Neural crest cell (in vitro differentiated cells): ENCODE measurements at places on chromosomes 16 and 17.

DNA sequence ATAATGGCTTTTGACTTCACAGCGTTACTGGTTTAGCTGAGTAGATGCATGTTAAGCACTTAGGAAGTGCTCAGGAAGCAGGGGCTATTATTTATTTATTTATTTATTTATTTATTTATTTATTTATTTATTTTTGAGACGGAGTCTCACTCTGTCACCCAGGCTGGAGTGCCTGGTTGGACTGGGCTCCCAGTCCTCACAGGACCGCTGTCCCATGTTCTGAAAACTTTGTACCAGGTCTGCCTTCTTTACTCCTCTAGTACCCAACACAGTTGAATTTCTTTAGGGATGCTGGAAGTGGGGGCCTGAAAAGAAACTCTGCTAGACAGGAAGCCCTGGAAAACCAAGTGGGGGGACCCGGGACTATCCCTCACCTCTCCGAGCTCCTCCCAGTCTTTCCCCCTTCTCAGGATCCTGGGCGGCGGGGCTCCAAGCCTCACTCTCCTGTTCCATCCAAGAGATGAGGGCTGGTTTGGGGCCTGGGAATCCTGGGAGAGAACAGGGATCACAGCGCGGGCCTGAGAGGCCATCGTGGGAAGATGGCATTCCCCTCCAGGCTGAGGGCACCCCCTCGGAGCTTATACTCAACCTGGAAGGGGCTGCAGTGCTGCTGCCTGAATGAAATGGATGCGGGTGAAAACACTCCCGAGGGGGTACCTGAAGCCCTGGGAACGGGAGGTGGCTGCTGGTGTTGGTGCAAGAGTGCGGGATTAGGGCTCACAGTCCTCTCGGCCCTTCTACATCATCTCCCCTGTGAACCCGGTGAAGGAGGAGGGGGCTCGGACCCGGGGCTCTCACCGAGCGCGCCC, 674 bp downstream of the ZNF688 start:
- DNase-seq: peak; percentile 23

DNA sequence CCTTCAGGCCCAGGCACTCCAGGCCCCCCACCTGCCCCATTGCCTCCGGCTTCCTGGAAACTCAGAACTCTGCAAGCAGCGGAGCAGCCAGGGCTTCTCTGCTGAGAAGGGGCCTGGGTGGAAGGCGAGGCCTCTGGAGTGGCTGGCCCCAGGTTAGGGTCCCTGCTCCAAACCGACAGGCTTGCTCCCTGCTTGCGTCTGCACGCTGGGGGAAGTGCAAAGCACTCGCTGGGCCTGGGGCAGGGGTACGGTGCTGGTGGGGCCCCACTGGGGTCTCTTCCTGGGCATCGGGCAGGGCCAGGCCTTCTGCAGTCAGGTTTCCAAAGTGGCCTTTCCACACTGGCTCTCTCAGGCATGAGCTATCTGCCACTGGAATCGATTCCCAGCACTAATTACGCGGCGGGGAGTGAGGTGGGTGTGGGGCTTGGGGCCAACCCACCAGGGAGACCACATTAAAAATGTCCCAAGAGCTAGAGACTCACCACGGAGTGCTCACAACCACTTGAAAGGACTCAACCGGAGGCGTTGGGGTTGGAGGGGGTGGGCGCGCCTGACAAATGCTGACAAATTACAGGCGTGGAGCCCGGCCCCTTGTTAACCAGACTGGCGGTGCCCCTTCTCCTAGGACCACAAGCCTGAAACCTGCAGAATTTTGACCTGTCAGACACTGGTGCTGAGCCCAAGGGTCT, 17.9 kb downstream of the FAM83G start:
- no peak for DNase-seq

DNA sequence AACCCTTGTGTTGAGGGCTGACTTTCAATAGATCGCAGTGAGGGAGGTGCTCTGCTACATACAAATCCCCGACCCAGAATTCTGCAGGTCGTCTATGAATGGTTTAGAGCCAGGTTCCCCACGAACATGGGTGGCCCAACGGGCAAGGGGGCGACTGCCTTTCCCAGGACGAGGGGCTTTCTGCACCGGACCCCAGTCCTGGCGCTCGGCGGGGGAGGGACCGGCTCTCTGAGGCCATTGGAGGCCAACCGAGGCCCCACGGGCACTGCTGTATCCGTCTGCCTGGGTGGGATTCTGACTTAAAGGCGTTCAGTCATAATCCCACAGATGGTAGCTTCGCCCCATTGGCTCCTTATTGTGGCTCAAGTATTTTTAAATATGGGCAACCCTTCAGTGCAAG, 21.2 kb downstream of the SEC14L1 start:
- no peak for DNase-seq

- no peak for DNase-seq
Measured at GRCh38 chr16:4115949-4116318, 308 bp downstream of the ADCY9 start.

GRCh38 chr16:69929480-69929879, 21.7 kb upstream of the CLEC18A start:
- no peak for DNase-seq

DNA sequence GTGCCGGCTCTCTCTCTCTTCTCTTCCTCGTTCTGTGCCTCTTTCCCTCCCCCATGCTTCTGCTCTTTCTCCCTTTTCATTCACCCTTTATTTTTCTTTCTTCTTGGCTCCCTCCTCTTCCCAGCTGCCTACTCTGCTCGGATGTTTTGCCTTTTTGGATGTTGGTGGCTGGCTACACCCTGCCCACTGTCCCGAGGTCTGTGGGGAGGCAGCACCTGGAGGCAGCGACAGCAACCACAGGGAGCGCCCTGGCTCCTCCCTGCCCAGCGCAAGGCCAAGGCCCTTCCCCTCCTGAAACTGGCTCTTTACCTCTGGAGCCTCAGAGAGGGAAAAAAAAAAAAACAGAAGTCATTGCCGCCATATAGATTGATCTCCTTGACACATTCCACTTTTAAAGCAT, 20.0 kb downstream of the CLUAP1 start:
- no peak for DNase-seq

DNA sequence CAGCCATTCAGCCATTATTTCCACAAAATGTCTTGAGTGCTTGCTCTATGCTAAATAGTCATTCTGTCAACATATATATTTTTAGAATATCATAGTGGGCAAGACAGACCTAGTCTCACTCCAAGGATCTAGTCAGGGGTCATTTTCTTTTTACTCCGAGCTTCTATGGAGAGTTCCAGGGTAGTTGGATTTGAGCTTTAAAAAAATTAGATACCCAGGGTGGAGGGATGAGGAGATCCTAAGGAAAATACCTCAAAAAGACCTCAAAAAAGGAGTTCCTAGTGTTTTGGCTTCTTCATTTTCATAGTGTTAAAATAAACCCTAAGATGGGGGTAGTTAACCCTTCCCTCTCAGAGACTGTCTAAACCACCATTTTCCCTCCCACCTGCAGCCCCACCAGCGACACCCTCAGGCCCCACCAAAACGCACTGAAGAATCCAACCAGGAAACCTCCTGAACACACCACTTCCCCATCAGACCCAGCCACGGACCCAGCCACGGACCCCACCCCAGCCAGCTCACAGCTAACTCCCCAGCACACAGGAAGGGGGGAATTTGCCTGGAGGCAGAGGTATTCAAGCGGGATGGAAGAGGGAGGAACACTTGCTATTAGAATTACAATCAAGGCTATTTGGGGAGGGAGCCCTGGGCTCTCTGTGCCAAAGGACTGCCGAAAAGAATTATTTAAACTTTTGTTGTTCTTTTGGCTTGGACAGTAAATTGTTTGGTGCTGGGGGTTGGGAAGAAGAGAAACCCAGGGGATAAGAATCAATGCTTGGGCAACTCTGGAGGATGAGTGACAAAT, 2.2 kb downstream of the ETV4 start:
- DNase-seq: no peak

DNA sequence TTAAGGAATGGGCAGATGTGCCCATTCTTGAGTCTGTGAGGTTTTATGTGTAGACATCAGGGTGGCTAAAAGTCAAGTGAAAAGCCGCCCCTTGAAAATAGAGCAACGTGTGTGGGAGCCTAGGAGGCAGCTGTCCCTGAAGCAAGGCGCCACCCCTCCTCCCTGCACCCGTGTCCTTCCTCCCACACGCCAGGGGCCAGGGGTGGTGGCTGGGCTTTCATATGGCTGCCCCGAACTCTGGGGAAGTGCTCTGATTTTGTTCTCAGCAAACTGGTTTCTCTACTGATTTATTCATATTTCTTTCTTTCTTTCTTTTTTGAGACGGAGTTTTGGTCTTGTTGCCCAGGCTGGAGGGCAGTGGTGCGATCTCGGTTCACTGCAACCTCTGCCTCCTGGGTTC, 4.7 kb downstream of the ZNF750 start:
- no peak for DNase-seq

DNA sequence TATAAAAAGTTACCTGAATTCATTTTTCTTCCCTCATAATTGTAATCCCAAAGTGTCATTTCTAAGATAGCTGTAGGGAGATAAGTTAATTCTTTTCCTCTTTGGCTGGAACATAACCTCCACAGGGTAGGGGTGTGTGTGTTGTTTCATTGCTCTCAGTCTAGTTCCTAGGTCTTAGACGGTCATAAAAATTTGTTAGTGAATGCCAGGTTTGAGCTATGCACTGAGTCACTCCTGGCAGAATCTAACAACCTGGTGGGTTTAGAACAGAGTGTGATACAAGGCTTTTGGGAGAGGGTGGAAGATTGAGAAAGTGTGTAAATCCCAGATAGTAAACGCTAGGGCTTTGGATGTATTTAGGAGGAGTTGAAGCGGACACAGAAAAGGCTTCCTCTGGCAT, 894 bp upstream of the PHKG2 start:
- DNase-seq: no peak

DNA sequence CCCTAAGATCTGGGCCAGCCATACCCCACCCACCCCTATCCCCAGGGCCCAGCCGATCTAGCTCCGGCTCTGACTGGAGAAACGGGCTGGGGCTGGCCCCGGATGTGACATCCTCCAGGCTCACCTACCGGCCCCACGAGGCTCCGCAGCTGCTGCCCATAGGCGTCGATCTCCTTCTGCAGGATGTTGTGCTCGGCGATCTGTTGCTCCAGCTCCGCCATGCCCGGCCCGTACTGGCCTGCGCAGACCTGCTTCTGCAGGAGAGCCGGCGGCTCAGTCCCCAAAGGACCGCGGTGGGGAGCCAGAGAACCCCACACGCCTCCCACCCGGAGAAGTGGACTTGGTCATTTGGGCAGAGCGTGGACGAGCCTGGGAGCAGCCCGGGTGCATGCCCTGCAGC, 4.8 kb downstream of the EVPL start:
- no peak for DNase-seq

DNA sequence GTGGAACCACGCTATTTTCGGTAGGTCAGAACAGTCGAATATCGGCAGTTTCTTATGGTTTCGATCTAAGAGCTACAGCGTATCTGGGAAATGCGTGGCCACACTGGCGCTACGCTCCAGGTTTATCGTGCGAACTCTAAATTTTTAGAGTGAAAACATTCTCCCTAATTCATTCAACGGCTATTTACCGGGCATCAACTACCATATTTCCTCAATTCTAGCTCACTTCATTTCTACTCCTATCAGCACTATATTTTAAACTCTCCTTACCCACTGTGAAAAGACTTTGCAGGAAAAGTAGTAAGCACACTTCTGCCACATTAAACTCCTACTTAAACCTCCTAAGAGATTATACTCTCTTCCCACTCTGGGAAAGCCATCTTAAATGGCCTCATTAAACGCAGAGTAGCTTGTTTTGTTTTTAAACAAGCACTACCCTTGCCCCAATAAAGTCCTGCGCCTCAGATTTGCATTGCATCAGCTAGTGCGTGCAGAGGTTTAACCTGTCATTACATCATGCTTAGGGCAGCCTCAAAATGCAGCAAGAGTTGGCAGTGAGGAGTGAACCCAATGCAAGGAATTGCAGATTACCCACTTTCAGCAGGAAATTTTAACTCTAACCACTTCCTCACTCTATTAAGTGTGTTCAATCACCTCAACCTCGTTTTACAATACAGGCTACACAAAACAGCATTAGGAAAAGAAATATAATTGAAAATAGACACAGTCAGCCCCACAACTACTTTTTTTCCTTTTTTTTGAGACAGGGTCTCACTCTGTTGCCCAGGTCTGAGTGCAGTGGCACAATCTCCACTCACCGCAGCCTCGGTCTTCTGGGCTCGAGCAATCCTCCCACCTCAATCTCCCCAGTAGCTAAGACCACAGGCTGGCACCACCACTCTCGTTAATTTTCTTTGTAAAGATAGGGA, 18.8 kb downstream of the SIAH1 start:
- no peak for DNase-seq

DNA sequence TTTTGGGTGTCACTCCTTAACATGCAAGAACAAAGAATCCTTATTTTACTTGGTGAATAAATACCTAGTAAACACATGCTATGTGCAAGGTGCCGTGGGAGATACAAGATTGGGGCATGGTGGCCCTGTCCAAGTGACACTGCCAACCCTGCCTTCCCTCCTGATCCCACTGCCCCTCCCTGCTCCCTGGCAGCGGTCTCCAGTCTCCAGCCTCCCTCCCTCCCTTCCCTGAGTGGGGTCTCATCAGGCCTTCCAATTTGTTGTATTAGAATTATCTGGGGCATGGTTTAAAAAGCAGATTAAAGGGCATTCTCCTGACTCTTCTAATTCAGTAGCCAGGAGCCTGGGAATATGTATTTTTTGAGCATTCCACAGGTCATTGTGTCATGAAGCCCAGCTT, 12.5 kb upstream of the TMED6 start:
- no peak for DNase-seq

- DNase-seq: no peak
Measured at GRCh38 chr17:4375039-4375748, 8.7 kb upstream of the UBE2G1 start.

DNA sequence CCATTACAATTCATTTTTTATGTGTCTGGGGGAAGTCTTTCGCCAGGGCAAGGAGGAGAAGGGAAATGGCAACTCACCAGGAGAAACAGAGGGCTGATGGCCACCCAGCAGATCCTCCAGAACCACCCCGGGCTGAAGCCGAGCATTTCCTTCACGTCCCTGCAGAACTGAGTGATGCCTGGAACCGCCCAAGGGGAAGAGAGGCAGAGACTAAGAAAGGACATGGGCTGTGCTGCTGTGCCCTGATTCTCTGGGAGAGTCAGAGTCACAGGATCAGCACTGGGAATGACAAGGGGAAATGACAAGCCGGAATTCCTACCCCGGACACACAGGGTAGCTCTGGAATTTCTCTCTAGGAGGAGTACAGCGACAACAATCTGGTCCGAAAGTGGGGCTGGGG, 27.8 kb downstream of the SLC6A4 start:
- no peak for DNase-seq

GRCh38 chr17:2044263-2044894, 2.6 kb downstream of the OVCA2 start:
- no peak for DNase-seq

DNA sequence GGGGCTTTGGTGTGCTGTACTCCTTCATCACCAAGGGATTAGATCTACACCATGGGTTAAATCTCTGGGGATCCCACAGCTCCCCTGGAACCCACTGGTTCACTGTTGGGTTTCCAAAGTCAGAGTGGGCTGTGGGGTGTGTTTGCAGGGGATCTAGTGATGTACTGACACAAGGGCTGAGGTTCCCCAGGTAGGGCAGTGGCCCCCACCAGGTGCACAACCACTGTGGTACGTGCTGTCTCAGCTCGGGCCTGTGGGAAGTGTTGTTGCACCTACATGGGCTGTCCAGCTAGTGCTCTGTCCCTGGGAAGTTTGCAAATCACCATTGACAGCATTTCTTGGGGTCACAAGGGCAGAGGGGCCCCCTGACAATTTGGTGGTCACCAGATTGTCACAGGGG, 134.4 kb upstream of the CDH8 start:
- DNase-seq: no peak

- DNase-seq: no peak
Measured at GRCh38 chr16:518858-519257, 8.7 kb upstream of the CAPN15 start.

- no peak for DNase-seq
Measured at GRCh38 chr17:31488264-31488981, 96.9 kb downstream of the RAB11FIP4 start.

GRCh38 chr16:47584464-47585225, 123.5 kb downstream of the PHKB start:
- DNase-seq: no peak
